ENCODE measurements at places on chromosomes 7 and 10. TPM values are rescaled to one million over a fixed set of nuclear protein-coding genes. Genes with fewer than 3 reads are reported as not detected.

Gene CUBN
- total RNA-seq, result 0.27 TPM

Gene SKIDA1
- total RNA-seq, result 0.40 TPM

Gene EPHA1
- 21.6 TPM for total RNA-seq

Gene ACTA2
- total RNA-seq, result 1.1 TPM

Gene FZD8
- total RNA-seq, result 3.7 TPM

Gene ARID5B
- total RNA-seq, result 9.5 TPM

Gene SPDYE1
- not detected for total RNA-seq

All from Calu3 (cell line).